ENCODE measurements at places on chromosomes 6 and 20.
A peak's percentile ranks its signal among the peaks of the same experiment; 100 is the strongest.

DNA sequence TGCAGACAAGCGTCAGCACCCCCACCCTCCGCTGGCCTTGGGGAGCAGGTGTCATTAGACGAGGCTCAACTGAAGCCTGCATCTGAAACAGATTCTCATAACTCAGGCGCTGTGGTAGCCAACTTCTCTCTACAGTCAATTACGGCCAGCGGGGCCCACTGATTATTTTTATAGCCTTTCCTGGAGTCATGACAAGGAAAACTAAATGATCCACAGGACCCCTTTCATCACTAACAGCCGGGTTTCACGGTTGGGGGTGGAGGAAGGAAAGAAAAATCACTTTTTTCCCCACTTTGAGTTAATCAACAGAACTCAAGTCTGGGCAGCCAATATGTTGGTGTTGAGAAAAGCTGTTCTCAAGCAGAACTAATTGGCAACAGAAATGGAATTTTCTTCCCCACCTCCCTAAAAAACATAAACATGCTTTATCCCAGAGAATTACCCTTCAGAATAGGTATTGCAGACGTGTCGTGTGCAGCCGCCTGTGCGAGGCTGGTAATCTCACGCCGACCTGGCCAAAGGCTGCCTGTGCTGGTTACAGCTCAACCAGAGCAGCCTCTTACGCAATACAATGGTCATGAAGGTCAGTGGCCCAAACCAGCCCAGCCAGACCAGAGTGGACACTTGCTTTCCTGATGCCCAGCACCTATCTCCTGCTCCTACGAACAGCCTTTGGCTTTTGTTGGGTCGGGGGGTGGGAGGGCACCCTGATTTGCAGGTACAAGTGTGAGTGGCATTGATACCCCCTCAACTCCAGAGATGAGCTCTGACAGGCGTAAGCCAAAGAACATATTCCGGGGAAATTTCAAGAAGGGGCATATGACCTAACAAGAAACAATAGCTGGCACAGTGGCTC, 11.0 kb downstream of the RIPOR3 start:
- DNase-seq = no peak

DNA sequence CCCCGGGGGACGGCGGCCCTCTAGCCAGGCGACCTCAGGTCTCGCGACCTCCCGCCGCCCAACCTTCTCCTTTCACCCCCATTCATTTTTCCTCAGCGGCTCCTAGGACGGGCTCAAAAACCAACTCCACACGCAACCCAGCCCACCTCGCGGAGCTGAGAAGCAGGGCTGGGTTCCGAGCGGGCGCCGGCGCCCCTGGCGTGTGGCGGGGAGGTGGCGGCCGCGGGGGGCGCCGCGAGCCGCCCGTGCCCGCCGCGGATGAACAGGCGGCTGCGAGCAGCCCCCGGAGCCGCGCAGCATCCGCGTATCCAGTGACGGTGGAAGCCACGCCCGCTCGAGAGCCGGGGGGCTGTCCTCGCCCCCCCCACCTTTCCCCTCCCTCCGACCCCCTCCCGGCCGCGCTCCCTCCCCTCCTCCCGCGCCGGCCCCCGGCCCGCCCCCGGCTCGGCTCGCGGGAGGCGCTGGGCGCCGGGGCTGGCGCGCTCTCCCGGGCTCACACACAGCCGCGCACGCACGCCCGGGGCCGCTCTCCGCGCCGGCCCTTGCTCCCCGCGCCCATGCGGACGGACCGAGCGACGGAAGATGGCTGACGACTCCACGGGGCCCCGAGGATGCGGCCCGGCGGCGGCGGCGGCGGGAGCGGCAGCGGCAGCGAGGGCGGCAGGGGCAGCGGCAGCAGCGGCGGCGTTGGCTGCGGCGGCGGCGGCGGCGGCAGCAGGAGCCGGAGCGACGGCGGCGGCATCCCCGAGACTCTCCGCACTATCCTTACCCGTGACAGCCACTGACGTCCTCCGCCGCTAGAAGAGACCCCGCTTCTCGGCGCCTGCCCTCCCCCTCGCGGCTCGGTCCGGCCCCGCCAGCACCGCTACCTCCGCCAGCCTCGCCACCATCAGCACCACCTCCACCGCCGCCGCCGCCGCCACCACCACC, at the start of gene SOBP:
Gene SOBP, plus strand, starts transcription at position 482 of the 930 bp plus-strand sequence. CDS start 500 bp downstream, outside the sequence.
- DNase-seq = peak; percentile 48

- no peak for DNase-seq
Measured at GRCh38 chr6:170383466-170384035, 77.0 kb downstream of the FAM120B start.

DNA sequence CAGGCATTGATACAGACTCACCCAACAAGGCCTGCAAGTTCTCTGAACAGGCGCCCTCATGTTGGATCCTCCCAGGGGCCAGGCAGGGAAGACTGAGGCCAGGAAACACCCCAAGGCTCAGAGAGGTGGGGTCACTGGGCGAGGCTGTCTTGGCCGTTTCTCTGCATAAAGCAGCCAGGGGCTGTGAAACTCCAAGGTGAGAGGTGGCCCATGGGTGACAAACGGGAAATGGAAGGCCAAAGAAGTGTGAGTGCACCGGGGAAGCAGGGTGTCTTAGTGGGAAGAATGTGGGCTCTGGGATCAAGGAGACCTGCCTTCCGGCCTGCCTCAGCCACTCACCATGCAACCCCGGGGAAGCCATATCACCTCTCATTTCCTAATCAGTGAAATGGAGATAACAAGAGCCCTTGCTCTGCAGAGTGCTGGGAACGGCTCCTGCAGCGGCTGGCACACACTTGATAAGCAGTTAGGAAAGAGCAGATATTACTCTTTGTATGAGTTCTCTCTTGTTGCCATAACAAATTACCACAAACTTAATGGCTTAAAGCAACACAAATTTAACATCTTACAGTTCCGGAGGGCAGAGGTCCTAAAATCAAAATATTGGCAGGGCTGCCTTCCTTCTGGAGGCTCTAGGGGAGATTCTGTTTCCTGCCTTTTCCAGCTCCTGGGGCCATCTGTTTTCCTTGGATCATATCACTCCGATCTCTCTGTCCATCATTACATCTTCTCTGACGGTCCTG, 168.6 kb downstream of the NFATC2 start:
- no peak for DNase-seq

DNA sequence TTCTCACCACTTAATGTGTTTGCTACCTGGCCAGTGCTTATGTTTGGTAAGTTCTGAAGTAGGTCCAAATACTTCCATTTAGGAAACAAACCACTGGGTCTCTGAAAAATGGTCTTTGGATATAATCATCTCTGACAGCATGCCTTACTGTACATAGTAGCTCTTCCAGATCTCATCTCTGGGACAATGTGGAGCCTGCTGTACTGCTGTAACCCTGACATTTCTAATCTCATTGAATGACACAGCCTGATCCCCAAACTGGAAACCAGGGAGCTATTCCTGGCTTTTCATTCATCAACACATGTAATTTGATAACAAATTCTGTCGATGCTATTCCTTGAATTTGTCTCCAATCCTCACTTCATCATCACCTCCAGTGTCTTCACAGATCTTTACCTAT, 23.5 kb downstream of the OGFRL1 start:
- no peak for DNase-seq

DNA sequence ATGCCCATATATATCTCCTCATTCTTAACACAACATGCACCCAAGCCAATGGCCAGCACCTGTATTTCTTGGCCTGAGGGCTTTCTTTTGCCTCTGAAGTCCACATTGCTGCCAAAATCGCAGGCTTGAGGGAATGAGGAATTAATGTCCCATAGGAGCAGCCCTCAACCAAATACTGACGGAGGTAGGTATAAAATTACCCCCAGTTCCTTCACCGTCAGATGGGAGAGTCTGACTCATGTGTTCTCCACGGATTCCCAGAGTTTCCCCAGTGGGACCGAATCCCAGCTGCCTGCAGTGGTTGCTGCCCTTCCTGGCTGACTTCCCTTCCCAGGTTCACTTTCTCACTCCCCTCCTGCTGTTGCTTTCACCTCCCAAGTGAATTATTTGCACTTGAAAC, 602.2 kb upstream of the NOX3 start:
- DNase-seq = no peak

DNA sequence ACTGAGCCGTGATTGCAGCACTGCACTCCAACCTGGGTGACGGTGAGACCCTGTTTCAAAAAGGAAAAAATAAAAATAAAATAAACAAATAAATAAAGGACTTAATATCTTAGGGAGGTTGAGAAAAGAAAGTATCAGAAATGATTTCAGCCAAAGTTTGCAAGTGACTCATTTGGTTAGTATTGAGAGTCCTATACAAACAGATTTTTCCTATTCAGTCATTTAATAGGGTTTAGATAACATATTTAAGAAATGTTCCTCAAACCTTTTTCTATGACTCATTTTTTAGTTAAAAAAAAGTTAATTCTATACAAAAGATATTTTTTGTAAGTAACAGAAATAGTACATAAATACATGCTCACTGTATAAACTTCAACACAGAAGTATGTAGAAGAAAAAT, 235.1 kb downstream of the GJA1 start:
- DNase-seq = no peak

DNA sequence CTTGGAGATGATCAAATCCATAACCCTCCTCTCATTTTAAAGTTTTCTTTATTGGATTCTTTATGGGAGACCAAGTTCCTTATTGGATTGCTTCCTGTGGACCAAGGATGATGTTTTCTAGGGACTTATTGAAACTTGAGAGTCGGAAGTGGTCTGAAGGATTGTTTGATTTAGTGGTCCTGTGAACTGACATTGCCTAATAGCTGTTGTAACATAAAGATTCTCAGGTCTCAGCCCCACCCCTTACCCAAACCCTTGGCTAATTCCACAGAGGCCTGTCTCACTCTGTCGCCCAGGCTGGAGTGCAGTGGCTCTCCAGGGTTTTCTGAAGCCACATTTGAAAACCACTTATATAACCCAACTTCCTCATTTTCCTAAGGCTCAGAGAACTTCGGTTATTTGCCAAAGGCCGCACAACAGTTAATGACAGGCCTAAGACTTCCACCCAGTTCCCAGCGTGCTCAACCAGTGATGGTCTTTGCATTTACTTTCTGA, 77.0 kb downstream of the ATXN1 start:
- DNase-seq = no peak

GRCh38 chr6:124490122-124490521, 472.1 kb upstream of the RNF217 start:
- no peak for DNase-seq

- DNase-seq = no peak
Measured at GRCh38 chr6:125066140-125066539, 87.4 kb upstream of the TPD52L1 start.

DNA sequence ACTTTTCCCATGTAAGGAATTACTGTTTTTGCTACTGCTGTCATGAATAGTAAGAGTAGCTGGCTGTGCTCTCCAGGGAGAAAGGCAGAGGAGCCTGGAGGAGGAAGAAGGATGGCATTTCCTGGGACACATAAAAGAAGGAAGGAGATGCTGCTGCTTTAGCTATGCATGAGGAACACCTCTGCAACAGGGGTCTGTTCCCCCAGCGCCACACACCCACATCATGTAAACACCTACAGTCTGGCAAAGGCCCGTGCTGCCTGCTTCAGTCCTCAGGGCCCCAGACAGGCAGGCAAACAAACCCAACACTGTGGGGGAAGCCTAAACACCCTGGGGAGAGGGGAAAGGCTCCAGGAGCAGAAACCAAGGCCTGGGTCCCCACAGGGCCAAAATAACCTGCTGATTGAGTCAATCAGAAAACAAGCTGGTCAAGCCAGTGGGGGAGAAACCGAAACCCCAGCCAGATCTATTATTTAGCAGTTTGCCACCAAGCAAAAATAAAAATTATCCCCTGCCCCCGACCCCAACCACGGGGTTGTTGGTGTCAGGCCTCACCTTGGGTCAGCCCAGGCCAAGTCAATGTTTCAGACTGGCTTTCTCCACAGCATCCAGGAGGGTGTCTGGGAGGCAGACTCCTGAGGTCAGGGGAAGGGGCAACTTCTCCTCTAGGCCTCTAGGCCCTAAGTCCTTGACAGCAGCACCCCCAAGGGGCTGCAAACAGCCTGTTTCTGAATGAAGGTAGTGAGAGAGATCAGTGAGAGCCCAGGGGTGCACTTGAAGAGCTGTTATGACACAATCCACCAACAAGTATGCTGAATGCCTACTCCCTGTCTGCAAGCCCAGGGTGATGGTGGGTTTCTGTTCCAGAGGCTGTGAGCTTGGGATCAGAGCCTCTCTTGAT, 34.6 kb upstream of the SCUBE3 start:
- no peak for DNase-seq

GRCh38 chr6:64123761-64124633, 488.4 kb downstream of the PHF3 start:
- no peak for DNase-seq

DNA sequence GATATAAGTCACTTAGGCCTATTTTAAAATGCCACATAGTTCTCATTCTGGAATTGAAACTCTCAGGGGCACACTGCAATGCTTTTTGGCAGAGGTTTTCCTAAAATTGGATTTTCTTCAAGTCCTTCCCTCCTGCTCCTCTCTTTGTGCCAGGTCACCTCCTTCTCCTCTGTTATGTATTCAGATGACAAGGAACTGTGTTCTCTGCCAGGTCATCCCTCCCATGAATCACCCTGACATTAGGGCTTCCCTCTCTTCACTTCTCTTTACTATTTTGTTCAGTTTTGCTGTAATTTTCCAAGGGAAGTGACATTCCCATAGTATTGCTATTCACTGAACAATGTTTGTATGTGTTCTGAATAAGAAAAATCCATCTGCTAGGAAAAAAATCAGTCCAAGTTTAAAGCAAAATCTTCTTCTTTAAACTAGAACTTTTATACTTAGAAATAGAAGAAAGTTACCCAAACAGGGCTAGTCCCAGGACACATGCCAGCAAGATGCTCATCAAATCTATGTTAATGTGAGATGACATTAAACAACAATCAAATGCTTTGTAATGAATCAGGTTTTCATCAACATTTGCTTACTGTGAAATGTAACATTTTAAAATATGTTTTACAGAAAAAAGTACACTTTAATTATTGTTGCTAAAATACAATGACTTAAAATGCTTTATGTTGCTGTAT, 461.1 kb downstream of the MMUT start:
- no peak for DNase-seq

- no peak for DNase-seq
Measured at GRCh38 chr6:149487316-149487715, 2.5 kb upstream of the ZC3H12D start.

DNA sequence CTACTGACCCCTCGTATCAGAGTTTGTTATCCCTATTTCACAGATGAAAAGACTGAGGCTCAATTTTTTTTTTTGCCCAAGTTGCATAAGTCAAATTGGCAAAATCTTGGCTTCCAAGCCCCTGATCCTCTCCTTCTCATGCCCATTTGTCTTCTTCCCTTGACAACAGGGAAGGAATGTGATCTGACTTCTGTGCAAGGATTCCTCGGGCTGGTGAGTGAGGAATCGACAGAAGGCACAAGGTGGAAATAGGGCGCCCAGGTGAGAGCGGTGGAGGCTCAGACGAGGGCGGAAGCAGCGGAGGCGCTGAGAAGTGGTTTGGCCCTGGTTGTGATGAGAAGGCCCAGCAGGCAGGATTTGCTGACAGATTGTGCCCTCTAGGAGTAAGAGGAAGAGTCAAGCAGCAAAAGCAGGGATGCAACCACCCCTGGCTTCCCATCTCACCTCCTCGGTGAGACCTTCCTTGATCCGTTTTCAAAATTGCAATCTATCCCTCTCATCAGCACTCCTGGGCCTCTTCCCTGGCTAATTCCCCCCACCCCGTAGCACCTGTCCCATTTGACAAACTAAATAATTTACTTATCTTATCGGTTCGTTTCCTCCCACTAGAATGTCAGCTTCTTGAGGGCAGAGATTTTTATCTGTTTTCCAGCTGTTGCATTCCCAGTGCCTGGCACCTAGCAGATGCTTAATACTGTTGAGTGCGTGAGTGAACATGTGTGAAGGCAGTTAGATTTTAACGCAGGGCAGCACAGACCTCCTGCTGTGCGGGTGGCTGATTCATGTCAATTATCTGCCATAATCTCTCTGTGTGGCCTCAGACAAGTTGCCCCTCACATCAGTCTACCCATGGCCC, 3.7 kb upstream of the SIRPA start:
- no peak for DNase-seq
